Placental pericyte (primary cell): ENCODE measurements at places on chromosomes 2 and 18. TPM values are rescaled to one million over a fixed set of nuclear protein-coding genes. Genes with fewer than 3 reads are reported as not detected.

Gene IL37
- total RNA-seq, result 0.29 TPM in 1 of 2 replicates, not detected in the other

Gene RAPGEF4
- total RNA-seq, result 0.14 and 0.44 TPM in 2 replicates

Gene MEP1B
- not detected in 2 replicates for total RNA-seq

Gene MRPL44
- total RNA-seq, result 22.1 and 24.5 TPM in 2 replicates

Gene C2orf49
- total RNA-seq, result 13.5 and 23.4 TPM in 2 replicates

Gene FLACC1
- total RNA-seq, result 0.44 and 1.4 TPM in 2 replicates

Gene ADAM23
- total RNA-seq, result 3.9 and 11.6 TPM in 2 replicates
